ENCODE measurements at places on chromosomes 3 and 15. TPM values are rescaled to one million over a fixed set of nuclear protein-coding genes. Genes with fewer than 3 reads are reported as not detected.

GRCh38 chr3:57497904-57498303 lies 46.2 kb downstream of the DNAH12 start:
- no peak for DNase-seq

GRCh38 chr15:88247914-88248313 lies 8.6 kb downstream of the NTRK3 start:
- DNase-seq: no peak

- no peak for DNase-seq
These were observed 34.3 kb downstream of the ZXDC start for GRCh38 chr3:126441256-126441880.

- DNase-seq: no peak
These were observed 972 bp downstream of the UBA5 start for GRCh38 chr3:132661101-132661500.

DNA sequence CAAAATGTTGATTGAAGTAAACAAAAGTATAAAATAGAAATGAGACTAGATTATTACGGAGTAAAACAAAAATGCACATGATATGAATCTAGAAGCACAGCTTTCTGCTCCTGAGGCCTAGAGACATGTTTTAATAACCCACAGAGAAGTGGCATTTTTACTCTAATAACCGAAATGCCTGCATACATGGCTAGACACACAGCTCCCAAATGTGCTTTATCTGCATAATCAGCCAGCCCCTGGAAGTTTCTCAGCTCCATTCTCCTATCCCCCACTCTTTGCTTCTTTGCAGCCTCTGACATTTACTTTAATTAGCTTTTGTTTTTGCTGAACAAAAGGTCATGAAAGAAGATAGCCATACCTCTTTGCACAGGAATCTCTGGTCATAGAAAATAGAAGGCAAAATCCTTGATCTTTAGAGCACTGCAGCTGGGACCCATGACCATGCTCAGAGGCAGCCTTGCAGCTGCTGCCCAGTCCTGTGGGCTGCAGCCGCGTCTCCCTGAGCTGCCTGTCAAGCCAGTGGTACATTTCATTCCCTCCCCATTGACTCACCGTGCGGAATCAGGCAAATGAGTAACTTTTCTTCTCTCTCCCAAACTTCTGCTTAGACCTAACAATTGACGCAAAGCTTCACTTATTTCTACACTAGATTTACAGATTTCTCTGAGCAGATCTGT lies at the start of gene VEPH1:
TSS of gene VEPH1 (minus strand) at position 501 of the 680 bp plus-strand sequence. CDS start 8,067 bp downstream, outside the sequence.
- no peak for DNase-seq

DNA sequence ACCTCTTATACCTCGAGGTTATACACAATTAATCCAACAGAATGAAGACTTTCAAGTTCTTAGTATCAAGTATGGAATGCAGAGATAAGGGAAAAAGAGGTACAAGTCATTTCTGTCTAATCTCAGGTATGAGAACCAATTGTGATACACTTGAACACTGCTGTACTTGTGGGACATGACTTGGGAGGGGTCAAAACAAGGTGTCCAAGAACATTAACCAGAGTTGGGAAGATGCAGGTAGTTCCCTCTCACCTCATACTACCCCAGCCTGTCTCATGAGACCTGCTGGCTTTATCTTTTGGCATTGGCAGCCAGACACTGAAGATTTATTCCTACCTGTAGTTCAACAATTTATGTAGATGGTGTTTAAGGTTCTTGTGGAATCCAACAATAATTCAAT lies 209.7 kb downstream of the NR1D2 start:
- DNase-seq: no peak

GRCh38 chr3:146164971-146165769 lies 4.2 kb upstream of the PLOD2 start:
- DNase-seq: no peak

DNA sequence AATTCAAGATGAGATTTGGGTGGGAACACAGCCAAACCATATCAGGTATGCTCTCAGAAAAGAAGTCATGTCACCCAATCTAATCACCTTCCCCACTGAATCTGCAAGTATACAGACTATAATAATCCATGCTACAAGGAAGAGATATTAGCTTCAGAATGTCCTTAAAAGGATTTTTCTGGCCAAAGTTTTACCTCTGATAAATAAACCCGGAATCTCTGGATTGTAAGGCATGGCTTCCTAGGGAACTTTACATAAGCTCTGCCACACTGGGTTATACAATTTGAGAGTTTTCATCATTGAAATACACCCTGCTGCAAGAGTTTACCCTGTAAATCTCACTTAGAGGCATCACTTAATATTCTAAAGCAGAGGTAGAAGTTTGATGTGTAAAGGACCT lies 330.5 kb upstream of the KCNMB2 start:
- DNase-seq: no peak

DNA sequence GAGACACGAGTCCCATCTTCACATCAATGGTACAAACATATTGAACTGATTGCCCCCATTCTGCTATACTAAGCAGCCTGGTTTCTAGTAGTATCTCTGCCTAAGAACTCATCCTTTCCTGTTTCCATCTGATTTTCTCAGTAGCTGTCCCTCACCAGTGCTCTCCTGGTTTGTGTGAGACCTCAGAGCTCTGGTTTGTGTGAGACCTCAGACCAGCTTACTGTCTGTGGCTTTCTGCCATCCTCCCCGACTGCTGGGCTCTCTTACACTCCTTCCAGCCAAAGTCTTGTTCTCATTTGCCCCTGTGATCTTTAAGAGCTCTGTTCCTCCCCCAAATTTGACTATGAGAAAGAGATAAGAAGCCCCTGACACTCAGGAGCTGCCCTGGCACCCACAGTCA lies 41.1 kb upstream of the NEDD4 start:
- DNase-seq: no peak

DNA sequence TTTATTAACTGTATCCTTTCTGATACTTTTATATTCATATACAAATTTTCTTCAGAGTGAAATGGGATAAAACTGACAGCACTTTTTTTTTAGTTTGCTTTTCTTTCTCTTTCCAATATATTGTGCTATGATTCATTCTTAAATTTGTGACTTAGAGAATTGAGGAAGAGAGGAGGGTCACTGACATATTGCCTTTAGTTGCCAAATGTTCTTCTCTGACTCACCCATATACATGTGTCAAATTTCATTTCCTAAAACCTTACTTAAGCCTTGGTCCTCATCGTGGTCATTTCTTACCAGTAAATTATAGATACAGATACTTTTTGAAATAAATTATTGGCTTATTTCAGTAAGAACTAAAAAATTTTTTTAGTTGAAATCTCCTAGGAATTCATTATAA lies 53.9 kb downstream of the CLASP2 start:
- DNase-seq: no peak

CPB1 gene
- total RNA-seq: not detected

SCG5 gene
- total RNA-seq: 0.91 TPM

SNRPA1 gene
- 26.7 TPM for total RNA-seq

MNS1 gene
- total RNA-seq: 1.2 TPM
